Stimulated activated naive CD8-positive, alpha-beta T cell treated with anti-CD3 and anti-CD28 coated beads, Interleukin-15, amount 100 ng/mL, for 72 hours (primary cell): ENCODE measurements at places on chromosomes 2 and 18.

GRCh38 chr2:182824056-182824766 is 42.2 kb downstream of the FRZB start:
- no peak for DNase-seq

- DNase-seq, result no peak
Observed at GRCh38 chr2:106193690-106193976, 468 bp downstream of the UXS1 start.

- no peak for DNase-seq
Observed at GRCh38 chr18:9239720-9240119, 94.9 kb upstream of the TWSG1 start.

- DNase-seq, result no peak
Observed at GRCh38 chr2:150528861-150529801, 41.7 kb upstream of the RND3 start.

DNA sequence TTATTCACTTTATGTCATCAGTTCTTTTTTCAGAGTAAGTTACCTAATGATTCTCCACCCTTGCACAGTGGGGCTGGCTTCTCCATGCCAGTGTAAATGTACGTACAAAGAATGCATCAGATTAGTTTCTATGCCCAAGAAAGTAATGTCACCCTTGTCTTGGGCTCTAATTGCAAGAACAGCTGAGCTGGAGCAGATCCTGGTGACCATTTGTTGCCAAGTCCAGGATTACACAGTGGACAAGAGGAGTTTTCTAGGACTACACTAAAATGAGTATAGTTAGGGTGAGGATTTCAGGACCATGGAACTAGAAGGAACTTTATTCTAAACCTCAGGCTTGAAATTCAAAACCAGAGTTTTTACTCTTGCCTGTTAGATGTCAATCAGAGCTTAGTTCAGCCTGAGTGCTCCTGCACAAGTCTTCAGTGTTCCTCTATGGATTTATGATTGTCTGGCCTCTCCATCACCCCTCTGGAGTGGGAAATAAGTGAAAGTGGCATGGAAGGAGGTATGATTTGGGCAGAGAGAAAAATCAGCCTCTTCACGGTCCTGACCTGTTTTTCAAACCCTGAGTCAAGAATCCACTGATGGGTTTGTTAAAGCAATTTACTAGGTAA is 29.8 kb downstream of the PCBP1 start:
- DNase-seq, result no peak

DNA sequence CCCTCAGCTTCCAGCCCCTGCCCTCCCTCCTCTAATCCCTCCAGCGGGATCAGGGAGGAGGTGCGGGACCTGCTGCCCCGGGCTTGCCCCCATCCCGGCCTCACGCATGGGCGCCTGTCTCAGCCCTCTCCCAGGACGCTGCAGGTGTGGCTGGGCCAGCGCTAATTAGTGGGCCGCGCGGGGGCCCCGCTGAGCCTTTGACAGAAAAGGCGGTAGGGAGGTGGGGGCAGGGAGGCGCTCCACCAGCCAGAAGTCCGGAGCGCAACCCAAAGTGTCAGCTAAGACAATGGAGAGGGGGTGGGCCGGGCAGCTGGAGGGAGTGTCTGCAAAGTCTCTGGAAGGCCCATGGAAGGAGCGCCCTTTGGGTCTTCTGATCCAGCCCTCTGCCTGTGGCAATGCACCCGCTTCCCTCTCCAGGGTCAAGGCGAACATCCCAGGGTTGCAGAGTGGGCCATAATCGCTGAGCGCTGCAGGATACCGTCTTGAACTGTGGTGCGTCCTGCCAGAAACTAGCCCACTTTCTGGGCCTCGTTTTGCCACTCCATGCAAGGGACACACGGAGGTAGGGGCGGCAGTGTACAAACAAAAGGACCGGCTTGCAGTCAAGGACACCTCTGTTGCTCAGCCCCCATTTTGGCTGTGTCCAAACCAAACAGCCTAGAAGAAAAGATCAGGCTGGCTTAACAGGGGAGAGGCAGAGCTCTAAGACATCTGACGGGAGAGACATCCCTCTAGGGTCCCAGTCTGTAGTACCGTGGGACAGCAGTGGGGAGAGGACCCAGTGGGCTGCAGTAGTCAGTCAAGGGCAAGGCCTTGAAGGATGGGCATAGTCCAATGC is 3.5 kb downstream of the ATP6V1B1 start:
- DNase-seq, result no peak

DNA sequence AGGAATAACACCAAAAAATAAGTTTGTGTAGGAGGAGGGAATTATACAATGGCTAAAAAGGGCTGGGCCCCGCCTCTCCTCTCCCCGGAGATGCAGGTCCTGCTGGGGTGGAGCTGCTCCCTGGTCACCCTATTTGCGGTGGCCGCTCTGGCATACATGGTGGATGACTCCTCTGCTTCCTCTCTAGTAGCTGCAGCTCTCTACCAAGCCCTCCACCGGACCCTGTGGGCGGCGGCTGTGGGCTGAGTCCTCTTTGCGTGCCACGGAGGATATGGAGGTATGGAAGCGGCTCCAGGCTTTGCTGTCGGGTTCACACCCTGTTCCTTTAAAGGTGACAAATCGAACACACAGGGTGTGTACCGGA is 77.1 kb upstream of the SEC11C start:
- no peak for DNase-seq

- DNase-seq, result no peak
Observed at GRCh38 chr2:230773039-230773773, 60.6 kb downstream of the CAB39 start.

GRCh38 chr2:162731917-162732804 is 106.4 kb downstream of the KCNH7 start:
- DNase-seq, result no peak

DNA sequence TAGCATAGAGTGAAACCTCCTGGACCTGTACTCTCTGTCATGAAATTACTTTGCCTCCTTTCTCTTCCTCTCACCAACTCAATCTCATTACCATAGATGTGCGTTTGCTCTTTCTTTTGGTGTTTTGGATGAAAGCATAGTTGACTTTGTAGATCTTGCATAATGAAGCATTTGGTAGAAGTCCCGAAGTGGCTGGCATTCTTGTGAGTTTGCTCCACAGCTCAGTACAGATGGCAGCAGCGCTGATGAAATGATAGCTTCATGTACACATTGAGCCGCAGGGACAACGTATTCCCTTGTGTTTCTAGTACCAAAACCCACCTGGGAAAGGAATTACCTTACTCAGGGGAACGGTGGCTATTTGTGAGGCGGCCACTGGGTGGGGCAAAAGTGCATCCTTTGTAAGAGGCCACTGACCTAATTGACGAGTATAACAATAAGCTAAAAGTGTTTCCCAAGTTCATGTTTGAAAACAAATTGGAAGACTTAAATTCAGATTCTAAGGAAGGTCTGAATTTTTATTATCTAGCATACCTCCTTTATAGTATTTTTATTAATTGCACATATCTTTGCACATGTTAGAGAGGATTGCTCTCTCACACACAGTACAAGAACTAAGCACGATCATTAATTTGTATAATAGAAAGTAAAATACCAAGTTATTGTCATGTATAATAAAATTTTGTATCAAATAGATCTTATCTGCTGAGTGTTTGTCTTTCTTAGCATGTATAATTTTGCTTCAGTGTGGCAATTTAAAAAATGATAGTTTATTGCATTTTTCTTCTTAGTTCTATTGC is 25.4 kb upstream of the CDH7 start:
- DNase-seq, result no peak

DNA sequence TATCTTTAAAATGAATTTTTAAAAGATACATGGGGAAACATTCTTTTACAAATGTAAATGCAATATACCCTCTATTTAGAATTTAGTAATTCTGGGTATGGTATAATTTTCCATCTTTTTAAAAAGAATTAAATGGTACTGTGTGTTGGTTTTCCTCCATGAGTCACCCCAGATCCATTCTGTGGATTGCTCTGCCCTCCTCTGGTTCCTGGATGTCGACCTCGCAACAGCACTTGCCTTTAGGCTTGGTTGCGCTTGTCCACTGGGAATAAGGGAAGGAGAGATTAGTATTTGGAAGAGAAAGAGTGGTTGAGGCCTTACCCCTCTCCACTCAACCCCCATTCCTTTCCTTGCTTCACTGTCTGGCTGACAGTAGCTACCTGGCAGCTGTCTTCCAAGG is 90.4 kb downstream of the FTCDNL1 start:
- no peak for DNase-seq

GRCh38 chr2:156456616-156457015 is 20.4 kb downstream of the GPD2 start:
- DNase-seq, result no peak

DNA sequence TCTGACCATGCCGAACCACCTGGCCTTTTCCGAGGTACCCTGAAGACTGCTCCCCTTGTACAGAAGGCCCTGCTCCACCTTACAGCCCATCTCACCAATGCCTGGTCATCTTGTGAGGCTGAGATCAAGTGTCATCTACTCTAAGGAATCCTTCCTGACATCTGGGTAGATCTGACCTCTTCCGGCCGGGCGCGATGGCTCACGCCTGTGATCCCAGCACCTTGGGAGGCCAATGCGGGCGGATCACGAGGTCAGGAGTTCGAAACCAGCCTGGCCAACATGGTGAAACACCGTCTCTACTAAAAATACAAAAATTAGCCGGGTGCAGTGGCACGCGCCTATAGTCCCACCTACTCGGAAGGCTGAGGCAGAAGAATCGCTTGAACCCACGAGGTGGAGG is 2.1 kb upstream of the RIOK3 start:
- DNase-seq, result no peak

DNA sequence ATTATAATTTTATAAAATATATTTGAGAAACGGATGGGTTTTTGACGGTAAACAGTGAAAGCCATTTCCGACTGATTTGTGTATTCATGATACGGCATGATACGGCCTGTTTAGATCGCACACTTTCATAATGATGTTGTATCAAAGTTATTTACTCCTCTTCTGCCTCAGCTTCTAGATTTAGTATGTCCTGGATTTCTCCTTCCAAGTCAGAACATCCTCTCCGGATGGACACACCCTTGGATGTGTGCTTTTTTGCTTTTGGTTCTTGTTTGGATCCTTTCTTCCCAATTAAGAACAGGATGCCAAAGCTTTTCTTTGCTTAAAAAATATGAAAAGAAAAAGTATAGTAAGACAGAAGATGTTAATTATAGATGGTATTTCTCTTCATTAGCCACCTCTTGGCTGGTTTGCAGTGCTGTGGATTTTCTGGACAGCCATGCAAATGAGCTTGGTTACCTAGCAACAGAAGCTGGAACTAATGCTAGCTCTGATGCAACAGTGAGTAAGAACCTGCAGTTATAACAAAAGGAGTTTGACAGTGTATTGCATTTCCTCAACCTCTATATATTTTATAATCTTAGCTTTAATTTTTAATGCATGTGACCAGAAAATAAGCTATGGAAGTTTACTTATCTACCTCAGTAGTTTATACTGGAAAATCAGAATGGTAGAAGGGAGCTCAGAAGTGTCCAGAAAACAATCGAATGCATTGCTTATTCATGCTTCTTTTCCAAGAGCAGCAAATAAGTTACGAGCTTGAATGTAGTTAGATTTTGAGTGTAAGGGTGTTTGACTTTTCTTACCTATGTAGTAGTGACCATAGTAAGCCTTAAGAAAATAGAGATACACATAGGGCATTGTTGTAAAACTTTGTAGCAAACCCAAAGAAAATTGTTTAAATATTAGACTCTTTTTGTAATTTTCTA is 27.9 kb downstream of the RMND5A start:
- peak; percentile 46 for DNase-seq

- DNase-seq, result peak; percentile 72
Observed at GRCh38 chr2:161077367-161078210, 82.6 kb upstream of the TANK start.

GRCh38 chr2:25294573-25295462 is 46.9 kb downstream of the DNMT3A start:
- DNase-seq, result peak; percentile 62
